ENCODE measurements at places on chromosomes 3 and 15. TPM values are rescaled to one million over a fixed set of nuclear protein-coding genes. Genes with fewer than 3 reads are reported as not detected.

DNA sequence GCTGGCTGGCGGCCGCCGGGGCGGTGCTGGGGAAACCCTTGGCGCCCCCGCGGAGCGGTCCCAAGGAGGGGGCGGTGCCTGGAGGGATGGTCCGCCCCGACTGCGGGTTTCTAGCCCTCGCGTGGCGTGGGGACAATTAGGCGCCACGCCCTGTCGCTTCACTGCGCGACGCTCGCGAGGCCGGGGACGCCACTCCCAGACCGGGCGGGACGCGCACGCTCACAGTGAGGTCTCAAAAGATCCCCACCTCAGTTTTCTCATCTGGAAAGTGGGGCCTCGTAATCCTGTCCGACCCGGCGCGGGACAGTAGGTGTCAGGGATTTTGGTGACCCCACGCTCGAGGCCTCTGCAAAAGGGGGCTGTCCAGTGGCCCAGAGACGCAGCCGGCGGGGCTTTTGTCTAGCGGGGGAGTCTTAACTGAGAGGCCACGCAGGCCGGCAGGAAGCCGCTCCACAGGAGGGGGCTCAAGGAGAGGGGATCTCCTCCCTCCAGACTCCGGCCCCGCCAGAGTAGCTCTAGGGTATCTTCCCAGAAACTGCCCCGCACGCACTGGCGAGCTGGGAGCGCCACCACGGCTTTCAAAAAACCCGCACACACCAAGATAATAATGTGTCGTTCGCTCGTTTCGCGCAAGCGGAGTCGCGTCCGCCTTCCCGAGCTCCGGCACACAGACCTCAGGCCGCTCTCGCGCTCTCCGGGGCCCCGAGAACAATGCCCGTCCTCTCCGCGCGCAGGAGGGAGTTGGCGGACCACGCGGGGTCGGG is 710 bp upstream of the CLK3 start:
- DNase-seq, result peak; percentile 91

GRCh38 chr15:69612112-69612511 is 159.5 kb downstream of the RPLP1 start:
- DNase-seq, result peak; percentile 5

- DNase-seq, result peak; percentile 44
These were observed 28.3 kb downstream of the RSL24D1 start for GRCh38 chr15:55168350-55168974.

- DNase-seq, result no peak
These were observed 65.9 kb upstream of the LCTL start for GRCh38 chr15:66631616-66632263.

Gene TRIM71
- 3.5 TPM for total RNA-seq

- DNase-seq, result no peak
These were observed 3.2 kb upstream of the CNOT10 start for GRCh38 chr3:32681811-32682210.

Gene SCG3
- 0.15 TPM for total RNA-seq

DNA sequence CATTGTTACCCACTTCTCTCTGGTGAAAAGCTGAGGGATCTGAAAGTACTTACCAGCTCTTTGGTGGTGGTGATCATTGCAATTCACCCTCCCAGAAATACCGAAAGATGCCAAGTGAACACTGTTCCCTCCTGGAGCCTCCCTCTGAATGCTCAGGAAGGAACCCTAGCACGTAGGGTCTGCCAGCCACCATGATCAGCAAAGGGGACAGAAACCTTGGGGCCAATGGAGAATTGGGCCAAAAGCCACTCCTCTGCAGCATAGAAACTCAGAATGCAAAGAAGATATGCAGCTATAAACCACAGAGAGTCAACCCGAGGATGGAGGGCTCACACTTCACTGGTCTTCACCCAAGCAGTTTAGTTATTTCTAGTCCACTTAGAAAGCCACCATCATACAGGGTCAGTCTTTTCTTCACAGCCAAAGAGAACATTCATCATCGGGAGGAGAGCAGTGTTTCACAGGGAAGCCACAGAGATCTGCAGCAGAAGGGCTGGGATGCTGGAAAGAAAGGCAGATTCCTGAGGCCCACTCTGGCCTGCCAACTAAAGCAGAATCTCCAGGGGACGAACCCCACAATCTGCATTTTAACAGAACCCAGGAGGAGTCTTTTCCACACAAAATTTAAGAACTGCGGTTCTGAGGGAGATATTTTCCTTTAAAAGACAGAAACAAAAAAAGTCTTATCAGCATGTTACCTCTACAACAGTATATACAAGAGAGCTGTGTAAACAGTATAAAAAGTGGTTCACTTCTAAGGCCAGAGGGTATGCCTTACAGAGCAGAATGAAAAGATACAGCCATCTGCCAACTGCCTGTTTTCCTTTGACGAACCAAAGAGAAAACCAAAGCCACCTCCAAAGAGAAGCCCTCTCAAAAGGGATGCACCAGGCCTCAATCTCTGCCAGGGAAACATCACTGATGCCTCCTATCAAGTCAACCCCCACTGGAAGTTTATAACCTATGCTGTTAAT is 11.3 kb downstream of the TBC1D2B start:
- no peak for DNase-seq

GRCh38 chr15:62275831-62276230 is 110.7 kb upstream of the C2CD4B start:
- no peak for DNase-seq

Gene STAB1
- total RNA-seq, result 42.9 TPM

Gene HRH1
- total RNA-seq, result 3.2 TPM

- DNase-seq, result peak; percentile 21
These were observed 1.6 kb upstream of the MEIS2 start for GRCh38 chr15:37101980-37102304.

Gene ADAMTS7
- 2.9 TPM for total RNA-seq

Gene STRA6
- not detected for total RNA-seq

Gene DNAJB8
- not detected for total RNA-seq

- DNase-seq, result no peak
These were observed 303.2 kb downstream of the ZIC1 start for GRCh38 chr3:147712357-147712756.

- no peak for DNase-seq
These were observed 23.5 kb upstream of the SQOR start for GRCh38 chr15:45611305-45611704.

DNA sequence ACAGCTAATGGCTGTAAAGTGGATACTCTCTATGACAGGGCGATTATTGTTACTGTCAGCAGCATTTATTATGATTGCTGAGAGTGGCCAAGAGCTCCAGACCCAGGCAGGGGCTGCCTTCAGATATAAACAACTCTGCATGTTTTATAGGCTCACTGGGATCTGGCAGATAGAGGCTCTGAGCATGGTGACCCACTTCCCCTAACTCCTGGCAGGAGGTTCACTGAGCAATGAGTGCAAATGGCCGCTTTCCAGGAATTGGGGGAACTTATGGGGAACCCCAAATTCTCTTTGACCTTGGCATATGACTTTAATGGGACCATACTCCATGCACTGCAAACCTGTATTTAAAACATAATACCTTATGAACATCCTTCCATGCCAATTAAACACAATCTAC is 59.0 kb downstream of the SCN5A start:
- no peak for DNase-seq

Gene PLXND1
- total RNA-seq, result 207 TPM

- DNase-seq, result no peak
These were observed 193.2 kb downstream of the MEX3B start for GRCh38 chr15:81852411-81853149.

DNA sequence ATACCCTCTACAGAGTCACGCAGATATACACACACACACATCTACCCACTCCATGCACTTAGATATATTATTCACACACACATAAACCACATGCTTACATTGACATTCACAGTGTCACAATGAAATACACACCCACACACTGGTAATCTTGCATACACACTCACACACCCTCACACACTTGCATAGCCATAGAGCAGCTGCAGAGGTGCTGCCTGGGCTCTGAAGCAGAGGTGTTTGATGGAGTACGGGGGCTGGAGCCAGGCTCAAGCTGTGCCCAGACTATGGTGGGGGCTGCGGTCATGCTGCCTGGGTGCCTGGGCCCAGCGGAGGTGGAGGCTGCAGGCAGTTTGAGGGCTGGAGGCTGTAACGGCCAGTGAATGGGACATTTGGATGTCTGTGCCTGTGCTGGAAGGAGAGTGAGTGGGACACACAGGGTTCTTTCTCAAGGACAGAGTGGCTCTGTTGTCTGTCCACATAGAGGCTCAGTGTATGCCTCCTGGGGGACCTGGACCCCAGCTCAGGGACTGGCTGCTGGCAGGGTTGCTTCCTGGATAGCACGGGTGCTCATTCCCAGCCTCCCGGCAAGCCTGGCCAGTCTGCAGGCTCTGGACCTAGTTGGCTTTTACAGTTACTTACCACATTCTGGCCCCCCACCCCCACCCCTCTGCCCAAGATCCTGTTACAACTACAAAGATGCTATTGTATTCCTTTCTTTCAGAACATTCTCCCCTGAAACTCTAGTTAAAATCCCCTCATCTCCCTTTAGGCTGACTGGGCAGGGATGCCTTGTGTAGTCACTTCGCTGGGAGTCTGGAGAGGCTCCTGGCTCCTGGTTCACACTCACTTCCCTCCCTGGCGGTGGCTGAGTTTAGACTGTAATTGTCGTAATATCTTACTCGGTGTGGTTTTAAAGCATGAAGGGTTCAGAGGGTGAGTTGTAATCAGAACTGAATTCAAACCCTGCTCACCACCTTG is 12.5 kb downstream of the GASK1A start:
- DNase-seq, result peak; percentile 36

GRCh38 chr3:197137751-197138150 is 108.1 kb upstream of the MELTF start:
- peak; percentile 58 for DNase-seq

GRCh38 chr3:61922118-61922517 is 360.7 kb downstream of the PTPRG start:
- no peak for DNase-seq

DNA sequence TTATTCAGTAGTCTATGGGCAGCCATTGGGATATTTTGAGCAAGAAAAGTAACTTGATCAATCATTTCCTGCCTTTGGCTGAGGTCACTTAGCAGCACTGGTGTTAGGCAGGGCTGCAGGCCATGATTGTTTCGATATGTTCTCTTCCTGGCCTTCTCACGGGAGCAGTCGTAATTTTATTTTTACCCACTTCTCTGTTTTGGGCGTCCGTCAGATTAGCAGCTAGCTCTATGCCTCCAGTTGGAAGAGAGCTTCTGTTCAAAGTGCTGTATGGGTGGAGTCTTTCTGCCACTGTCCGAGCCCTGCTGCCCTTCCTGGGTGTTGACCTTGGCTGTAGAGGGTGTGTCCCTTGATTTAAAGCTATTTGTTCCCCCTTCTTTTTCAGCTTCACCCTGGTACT is 123.4 kb upstream of the ROPN1 start:
- DNase-seq, result no peak

GRCh38 chr3:121660356-121661171 is at the start of gene HCLS1:
HCLS1 (minus strand) TSS chr3:121660903; CDS start chr3:121658347, 2,556 bp downstream.
- DNase-seq, result peak; percentile 65

DNA sequence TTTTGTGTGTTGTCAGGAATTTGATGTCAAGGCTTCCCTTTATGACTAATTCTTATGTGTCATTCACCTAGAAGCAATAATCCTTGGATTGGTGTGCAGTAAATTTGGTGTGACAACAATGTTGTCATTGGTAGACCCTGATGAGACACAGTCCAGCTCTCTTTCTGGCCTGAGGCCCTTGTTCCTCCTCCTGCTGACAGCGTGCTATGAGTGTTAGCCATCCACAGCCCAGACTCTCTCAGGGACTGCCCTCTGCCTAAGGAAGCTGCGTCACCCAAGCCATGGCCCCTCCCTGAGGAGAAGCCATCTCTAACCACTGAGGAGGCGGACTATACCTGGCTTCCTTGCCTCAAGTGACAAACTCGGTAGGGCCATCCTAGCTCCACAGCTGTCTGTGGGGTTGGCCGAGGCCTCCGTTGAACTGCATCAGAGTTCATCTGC is 13.3 kb upstream of the TM4SF1 start:
- no peak for DNase-seq

Gene CPNE4
- total RNA-seq, result 0.47 TPM

- DNase-seq, result no peak
These were observed 40.7 kb downstream of the FEM1B start for GRCh38 chr15:68318008-68318835.

GRCh38 chr3:12829886-12830784 is 11.2 kb downstream of the RPL32 start:
- no peak for DNase-seq

Gene HIGD2B
- total RNA-seq, result not detected

Gene DVL3
- total RNA-seq, result 36.5 TPM

GRCh38 chr15:25244731-25245585 is 193.9 kb downstream of the UBE3A start:
- peak; percentile 13 for DNase-seq

- DNase-seq, result no peak
These were observed 240.9 kb upstream of the ADAMTS9 start for GRCh38 chr3:64928683-64929082.

- no peak for DNase-seq
These were observed 519.0 kb upstream of the PROK2 start for GRCh38 chr3:72303926-72304325.

GRCh38 chr3:118573912-118574311 is 460.7 kb downstream of the IGSF11 start:
- no peak for DNase-seq

Gene LIPC
- total RNA-seq, result not detected

Gene LDHAL6B
- not detected for total RNA-seq

GRCh38 chr3:44495636-44496415 is 18.4 kb upstream of the ZNF445 start:
- DNase-seq, result no peak

GRCh38 chr15:88242586-88243555 is 13.7 kb downstream of the NTRK3 start:
- no peak for DNase-seq

DNA sequence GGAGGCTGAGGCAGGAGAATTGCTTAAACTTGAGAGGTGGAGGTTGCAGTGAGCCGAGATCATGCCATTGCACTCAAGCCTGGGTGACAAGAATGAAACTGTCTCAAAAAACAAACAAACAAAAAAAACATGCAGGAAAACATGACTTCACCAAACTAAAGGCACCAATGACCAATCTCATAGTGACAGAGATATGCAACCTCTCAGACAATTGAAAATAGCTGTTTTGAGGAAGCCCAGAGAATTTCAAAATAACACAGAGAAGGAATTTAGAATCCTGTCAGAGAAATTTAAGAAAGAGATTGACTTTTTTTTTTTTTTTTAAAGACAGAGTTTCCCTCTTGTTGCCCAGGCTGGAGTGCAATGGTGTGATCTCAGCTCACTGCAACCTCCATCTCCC is 26.1 kb downstream of the NCBP2 start:
- DNase-seq, result no peak

GRCh38 chr15:95259513-95259912 is 1028.2 kb downstream of the MCTP2 start:
- DNase-seq, result peak; percentile 38

Gene CDCP1
- 9.9 TPM for total RNA-seq

DNA sequence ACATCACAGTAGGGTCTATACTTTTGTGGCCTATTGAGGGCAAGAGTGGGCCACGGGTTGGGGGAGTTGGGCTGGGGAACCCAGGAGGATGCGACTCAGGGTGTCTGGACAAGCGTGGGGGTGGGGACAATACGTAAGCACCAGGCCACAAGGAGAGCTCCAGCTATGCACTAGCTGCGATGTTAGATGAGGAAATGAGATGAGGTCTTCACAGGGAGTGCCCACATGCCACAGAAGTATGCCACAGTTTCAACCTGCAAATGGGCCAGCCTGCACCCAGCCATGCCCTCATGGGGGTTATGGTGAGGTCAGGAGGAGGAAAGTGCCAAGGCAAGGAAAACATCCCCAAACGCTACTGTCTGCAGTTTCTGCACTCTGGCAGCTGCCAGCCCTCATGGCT is 30.5 kb downstream of the CACNA2D2 start:
- no peak for DNase-seq
